ENCODE measurements at places on chromosomes 1 and 21.

DNA sequence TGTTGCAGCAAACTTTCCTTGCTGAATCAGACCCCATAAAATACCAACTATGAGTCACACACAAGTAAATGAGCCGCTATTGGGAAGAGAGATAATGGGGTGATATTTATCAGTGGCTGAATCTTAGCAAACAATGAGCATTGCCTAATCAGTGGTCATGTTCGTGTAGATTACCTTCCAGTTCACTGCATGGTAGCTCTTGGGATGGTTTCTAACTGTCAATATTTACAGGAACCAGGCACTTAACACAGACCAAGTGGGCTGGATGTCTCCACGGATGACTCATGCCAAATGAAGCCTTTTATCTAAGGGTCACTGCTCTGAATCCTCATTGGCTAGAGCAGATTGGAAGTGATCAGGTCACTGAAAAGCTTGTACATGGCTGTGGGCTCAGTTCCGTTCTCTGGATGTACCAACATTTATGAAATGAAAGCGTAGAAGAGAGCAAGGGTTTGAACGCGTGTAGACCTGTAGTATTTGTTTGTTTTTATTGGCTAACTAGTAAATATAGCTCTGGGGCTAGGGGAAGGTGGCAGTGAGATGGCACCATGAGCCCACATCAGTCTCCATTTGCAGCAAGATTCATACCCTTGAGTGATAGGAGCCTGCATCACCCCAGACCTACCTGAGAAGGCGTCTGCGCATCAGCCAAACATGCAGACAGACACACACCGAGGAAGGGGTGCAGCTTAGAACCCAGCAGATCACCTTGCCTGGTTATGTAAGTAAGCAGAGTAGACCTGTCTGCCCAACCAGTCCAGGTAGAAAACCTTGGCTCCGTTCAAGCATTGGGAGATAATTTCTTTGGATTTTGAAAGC, 153.3 kb downstream of the TOMM20 start:
- DNase-seq: peak; percentile 88

DNA sequence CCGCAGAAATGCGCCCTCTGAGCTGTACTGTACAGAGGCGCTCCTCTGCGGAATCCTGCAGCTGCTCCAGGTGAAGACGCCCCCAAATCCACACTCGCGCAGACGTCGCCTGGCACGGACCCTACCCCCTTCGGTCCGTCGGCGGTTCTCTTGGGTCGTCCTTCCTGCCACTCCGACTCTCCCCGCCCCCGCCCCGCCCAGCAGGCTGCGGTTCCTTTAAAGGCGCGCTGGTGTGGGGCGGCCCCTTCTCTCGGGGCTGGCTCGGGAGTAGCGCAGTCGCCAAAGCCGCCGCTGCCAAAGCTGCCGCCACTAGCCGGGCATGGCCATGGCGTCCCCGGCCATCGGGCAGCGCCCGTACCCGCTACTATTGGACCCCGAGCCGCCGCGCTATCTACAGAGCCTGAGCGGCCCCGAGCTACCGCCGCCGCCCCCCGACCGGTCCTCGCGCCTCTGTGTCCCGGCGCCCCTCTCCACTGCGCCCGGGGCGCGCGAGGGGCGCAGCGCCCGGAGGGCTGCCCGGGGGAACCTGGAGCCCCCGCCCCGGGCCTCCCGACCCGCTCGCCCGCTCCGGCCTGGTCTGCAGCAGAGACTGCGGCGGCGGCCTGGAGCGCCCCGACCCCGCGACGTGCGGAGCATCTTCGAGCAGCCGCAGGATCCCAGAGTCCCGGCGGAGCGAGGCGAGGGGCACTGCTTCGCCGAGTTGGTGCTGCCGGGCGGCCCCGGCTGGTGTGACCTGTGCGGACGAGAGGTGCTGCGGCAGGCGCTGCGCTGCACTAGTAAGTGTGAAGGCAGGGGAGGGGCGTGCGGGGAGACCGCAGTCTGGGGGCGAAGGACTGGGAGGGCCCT, at the start of gene RASSF5:
Gene RASSF5 (plus strand): TSS at position 248 of the 846 bp plus-strand sequence. CDS start 72 bp downstream, at position 320.
- DNase-seq: no peak

GRCh38 chr1:204567071-204567470, 50.9 kb downstream of the MDM4 start:
- DNase-seq: no peak

DNA sequence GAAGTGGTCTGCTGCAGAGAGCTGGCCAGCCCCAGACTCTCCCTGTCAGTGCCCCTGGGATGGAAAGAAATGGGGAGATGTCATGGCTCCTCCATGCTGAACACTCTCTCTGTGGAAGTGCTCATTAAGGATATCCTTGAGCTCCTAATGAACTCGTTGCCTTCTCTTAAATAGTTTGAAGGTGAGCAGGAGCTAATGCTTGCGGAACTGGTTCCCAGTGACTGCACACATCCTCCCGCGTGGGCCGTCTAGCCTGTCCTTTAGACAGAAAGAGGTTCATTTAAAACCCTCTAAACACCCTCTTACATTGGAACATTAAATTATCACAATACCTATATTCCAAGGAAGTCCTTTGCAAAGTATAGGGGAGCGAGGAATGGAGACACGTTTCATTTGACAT, 5.9 kb upstream of the WDR64 start:
- DNase-seq: no peak

DNA sequence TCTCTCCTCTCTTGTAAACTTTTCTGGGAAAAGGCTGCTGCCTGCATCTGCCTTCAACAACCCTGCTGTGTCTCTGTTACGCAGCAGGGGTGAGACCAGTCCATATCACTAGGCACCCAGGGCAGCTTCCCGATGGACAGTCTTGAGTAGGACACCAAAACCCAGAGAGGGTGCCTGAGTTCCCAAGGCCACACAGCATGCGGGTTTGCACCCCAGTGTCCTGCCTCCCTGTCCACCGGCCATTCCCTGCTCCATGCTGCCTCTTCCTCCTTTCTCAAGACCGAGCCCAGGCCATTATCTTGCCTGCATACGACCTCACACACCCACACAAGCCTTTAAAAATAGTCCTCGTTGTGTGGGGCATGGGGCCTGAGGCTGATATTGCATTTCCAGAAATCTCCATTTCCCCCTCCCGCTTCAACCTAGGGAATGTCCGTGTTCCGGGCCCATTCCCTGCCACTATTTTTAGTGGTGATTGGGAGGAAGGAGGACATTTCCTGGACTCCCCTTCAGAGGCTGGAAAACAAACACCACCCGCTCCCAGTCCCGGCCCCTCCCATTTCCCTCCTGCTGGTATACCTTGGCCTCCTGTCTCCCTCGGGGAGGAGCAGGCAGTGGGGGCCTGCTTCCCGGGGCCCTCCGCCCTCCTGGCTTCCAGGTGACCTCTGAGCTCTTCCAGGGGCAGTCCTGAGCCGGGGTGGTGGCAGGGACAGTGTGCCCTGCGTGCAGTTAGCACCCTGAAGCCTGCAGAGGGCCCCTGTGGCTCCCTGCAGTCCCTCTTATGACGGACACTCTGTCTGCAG, 132.4 kb upstream of the TMEM51 start:
- no peak for DNase-seq

GRCh38 chr1:110627764-110628163, 21.6 kb upstream of the KCNA2 start:
- DNase-seq: no peak

DNA sequence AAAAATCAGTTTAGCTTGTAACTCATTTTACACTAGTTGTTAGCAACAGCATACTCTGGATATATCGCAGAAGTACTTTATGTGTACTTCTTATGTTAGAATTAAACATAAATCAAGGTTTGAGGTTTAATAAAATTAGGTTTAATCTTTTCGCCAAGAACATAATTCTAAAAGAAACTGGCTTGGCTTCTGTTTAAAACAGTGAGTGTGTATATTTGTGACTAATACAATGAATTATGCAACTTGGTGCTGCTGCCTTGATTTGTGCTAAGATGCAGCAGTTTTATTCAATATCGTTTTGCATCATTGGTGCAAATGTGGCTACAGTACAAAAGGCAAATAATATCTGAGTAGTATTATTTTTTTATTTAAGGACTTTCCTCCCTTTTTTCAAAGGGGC, 44.8 kb downstream of the USP25 start:
- DNase-seq: no peak

GRCh38 chr1:176515310-176515709, 52.3 kb downstream of the PAPPA2 start:
- DNase-seq: peak; percentile 74

GRCh38 chr1:74780594-74780993, 47.6 kb downstream of the TYW3 start:
- no peak for DNase-seq

DNA sequence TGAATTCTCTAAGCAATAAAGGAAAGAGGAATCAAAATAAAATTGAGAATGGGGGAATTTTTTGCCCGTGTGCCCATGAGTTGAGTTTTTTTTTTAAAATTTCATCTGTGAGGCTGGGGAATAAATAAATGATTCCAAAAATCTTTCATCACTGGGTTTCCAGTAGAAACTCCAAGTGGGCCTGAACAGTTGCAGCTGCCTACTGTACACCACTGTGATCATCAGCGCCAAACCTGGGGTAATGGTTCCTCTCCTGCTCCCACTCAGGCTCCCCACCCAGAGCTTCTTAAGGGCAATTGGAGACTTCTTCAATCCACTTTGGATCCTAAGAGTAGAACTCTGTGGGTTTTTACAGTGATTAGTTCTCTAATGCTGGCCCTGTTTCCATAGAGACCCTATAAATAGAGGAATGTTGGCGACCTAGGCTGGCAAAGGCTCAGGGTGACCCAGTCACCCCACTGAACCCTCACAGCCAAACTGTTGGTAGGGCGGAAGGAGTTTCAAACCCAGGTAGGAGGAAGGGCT, 9.3 kb downstream of the TMCC2 start:
- DNase-seq: no peak

GRCh38 chr1:155931332-155932038, 2.7 kb downstream of the KHDC4 start:
- DNase-seq: no peak

DNA sequence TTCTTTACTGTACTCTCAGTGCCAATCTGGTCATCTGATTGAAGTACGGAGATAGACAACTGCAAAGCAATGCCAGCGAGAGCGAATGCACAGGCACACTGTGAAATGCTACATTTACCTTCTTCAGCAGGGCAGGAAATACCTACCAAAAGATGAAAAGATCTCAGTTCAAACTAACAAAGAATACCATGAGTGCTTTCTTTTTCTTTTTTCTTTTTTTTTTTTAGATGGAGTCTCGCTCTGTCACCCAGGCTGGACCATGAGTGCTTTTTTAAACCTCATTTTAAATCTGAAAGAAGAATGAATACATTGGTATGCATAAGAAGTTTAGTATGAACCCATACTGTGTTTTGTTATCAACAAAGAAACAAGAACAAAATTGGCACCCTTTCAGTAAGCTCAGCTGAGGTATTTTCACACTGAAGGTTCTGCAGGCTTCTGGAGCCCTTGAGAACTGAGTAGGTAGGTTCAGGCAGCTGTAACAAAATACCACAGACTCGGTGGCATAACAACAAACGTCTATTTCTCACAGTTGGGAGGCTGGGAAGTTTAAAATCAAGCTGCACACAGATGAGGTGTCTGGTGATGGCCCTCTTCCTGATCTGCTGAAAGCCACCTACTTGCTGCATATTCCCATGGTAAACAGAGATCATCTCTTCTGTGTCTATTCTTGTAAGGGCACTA, 1.7 kb upstream of the CHI3L2 start:
- no peak for DNase-seq

GRCh38 chr1:161342821-161343220, 24.9 kb downstream of the CFAP126 start:
- no peak for DNase-seq

- no peak for DNase-seq
Observed at GRCh38 chr1:46117810-46118494, 14.5 kb downstream of the PIK3R3 start.

DNA sequence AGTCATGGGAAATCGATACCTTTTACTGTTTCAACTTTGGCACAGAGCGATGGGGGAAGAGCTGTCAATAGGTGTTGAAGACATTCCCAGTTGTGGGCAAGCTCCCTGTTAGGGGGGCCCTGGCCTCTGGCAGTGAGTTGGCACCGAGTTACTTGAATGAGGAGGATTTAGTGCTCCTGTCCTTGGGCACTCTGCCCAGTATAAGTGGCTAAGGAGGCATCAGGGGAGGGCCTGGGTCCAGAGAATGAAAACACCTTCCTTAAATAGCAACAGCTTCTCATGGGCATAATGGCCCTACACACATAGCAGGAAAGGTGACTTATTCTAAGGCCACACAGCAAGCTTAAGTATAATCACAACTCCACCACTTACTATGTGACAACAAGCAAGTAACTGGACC, 664.4 kb downstream of the PTPRU start:
- no peak for DNase-seq

GRCh38 chr1:239575113-239575512, 188.7 kb downstream of the CHRM3 start:
- DNase-seq: no peak

All from SHP77 treated with DMSO at 0.1 percent for 48 hours (cell line).